ENCODE measurements at places on chromosomes 7 and 10.

DNA sequence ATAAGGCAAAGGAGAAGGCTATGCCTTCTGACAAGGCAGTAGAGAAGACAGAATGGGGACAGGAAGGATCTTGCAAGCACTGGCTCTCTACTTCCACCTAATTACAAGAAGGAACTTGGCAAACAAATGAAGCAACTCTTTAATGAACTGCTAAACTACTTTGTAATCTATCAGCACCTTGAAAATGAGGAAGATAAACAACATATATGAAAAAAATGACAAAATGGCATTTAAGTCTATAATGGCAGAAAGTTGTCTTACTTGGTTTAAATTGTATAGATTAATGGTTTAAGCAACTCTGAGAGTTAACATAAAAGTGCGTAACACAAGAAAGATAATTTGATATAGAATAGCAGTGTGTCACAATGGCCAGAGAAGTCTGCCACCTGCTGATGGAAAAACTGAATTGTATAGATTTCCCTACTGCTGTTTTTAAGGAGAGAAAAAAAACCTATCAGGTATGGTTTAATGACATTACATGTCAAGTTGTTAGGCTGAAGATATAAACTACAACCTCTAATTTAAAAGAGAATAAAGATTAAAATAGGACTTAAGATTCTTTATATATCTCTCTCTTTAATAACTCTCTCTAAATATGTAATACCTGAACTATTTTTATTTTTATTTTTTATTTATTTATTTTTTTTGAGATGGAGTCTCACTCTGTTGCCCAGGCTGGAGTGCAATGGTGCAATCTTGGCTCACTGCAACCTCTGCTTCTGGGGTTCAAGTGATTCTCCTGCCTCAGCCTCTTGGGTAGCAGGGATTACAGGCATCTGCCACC, 11.8 kb downstream of the NT5C3A start:
- DNase-seq = no peak

DNA sequence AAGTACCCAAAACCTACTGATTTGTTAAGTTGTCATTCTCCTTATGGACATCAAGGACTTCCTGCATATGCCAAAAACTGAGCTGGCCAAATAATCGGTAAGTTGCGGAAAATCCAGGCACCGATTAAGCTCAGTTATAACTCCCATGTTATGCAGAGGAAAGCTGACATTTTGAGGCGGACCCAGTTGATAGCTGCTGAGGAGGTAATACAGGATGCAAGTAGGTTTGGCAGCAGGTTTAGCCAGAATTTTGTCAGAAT, 725.1 kb upstream of the GALNT17 start:
- no peak for DNase-seq

- DNase-seq = no peak
These were observed 6.5 kb upstream of the SDK1 start for GRCh38 chr7:3294432-3295100.

DNA sequence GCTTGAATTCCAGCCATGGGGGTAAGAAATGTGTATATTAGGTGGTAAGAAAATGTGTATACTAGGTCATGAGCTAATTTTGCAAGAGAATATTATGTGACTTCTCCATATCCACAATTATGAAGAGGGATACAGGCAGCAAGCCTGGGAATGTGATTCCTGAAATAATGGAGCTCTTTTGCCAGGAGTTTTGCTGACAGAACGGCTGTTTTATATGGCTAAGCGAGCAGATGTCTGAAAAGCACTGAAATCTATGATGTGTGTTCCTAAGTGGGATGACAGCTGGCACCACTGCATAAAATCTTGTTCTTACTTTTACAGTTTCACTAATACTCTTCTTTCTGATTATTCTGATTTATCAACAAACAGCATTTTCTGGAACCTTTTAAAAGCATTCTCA, 386.0 kb upstream of the HPS1 start:
- DNase-seq = no peak

DNA sequence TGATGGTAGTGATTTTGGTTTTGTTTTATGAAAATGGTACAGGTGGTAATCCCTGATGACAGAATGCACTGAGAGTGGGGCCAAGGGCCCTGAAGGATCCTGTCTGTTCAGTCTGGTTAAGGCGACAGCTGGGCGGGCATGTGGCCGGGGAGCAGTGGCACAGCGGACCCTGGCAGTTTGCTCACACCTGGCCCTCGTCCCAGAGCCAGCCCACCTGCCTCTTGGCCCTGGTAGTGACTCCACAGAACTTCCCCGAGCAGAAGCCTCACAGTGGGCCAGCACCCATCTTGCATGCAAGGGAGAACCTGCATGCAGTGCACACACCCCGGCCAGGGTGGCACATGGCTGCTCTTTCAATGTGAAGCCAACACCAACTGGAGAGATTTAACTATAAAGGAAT, 82.8 kb downstream of the ALOX5 start:
- DNase-seq = no peak

DNA sequence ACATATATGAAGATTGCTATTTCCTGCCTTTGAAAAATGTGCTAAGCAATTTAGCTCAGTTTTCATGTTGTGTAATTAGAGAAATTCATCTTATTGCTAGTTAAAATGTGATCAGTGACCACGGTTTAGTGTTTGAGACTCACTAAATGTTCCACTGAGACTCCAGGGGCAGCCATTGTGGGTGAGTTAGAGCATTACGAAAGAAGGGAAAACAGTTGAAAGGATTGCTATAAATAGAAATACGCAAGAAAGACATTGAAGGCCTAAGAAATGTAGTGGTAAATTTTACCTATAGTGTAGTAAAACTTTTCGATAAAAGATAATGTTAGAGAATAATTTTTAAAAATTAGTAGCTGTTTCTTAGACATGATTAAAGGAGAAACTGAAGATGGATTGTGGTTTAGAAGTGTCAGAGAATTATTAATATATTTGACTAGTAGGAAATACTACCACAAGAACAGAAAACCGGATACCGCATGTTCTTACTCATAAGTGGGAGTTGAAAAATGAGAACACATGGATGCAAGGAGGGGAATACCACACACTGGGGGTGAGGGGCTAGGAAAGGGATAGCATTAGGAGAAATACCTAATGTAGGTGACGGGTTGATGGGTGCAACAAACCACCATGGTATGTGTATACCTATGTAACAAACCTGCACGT, 394.5 kb downstream of the SEMA3D start:
- no peak for DNase-seq

- no peak for DNase-seq
These were observed 685.4 kb upstream of the MBL2 start for GRCh38 chr10:53458007-53458406.

- DNase-seq = no peak
These were observed 75.3 kb upstream of the CC2D2B start for GRCh38 chr10:95832216-95833041.

- no peak for DNase-seq
These were observed 211.2 kb downstream of the CCDC3 start for GRCh38 chr10:12790270-12790669.

DNA sequence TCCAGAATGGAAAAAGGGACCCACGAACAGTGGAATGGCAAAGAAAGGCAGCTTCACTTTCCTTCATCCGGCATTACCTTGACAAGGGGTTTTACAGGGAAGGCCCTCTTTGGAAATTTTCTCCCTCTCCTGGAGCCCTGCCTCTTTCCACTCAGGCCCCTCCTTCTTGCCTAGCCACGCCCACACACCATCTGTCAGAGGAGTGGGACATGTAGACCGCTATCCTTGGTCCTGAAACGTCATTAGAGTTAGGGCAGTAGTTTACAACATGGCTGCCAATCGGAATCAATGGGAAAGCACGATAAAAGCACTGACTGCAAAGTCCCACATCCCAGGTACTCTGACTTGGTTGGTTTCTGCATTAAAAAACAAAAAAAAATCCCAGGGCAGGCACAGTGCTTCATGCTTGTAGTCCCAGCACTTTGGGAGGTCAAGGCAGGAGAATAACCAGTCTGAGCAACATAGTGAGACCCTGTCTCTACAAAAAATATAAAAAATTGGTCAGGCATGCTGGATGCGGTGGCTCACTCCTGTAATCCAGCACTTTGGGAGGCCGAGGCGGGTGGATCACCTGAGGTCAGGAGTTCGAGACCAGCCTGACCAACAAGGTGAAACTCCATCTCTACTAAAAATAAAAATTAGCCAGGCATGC, 96.4 kb downstream of the MARCHF5 start:
- DNase-seq = no peak

- DNase-seq = no peak
These were observed 278.5 kb downstream of the DNAJB6 start for GRCh38 chr7:157615101-157615817.

DNA sequence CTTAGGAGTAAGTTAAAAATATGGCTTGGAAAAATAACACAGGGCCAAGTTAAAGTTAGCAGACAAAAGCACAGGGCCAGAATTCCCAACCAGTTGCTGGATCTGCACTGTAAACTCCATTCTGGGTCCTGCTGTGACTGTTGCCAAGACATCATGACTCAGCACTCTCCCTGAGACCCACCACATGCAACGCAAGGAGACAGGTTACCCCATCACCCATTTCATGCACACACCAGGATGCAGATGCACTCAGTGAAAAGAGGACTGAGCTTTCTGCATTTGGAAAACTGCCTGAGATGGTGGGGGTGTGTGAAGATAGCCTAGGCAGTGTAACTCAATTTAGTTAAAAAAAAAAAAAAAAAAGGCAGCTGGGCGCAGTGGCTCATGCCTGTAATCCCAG, 97.6 kb upstream of the ZNF438 start:
- no peak for DNase-seq

GRCh38 chr7:116071629-116072028, 41.1 kb upstream of the TFEC start:
- no peak for DNase-seq

DNA sequence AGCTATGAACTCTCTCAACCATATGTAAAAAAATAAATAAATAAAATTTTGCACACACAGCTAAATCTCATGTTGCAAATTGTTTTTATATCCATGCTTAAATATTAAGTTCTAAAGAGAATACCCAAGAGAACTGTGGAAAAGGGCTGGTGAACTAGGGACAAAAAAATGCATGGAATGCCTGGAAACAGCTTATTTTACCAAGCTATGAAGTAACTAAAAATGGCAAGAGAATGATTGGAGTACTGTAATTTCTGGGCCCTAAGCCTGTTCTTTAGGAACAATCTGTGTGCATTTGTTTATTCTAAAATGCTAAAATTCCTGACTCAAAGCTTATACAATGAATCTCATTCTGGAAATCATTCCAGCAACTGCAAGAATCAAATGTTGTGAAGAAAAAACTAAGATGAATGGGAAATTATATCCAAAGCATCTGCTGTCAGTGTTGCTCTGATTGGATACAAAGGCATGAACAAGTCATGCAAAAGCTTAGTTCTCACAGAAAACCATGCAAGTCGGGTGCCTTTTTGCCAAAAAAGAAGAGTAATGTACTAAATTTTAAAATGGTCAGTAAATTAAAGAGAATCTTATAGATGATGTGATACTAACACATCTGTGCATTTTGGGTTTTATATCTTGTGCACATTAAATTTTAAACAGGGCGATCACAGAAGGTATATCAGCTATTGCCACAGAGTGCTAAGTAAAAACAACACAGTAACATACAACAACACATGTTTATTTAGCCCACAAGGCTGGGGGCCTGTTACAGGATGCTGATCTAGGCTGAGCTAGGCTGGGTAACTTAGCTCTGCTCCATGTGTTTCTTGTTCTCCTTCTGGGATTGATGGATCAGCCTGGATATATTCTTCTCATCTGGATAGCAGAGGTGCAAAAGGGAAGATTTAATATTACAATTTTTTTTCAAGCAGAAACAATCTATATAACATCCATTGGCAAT, 453.5 kb upstream of the SEMA3A start:
- DNase-seq = peak; percentile 37

Measured in epithelial cell of proximal tubule (primary cell).